ENCODE measurements at places on chromosomes 4 and X. TPM values are rescaled to one million over a fixed set of nuclear protein-coding genes. Genes with fewer than 3 reads are reported as not detected.

- DNase-seq: no peak
Measured at GRCh38 chr4:165464813-165465381, 86.1 kb downstream of the CPE start.

- DNase-seq: no peak
Measured at GRCh38 chr4:102734116-102734515, 26.7 kb downstream of the MANBA start.

The TEX13B gene
- not detected for total RNA-seq

DNA sequence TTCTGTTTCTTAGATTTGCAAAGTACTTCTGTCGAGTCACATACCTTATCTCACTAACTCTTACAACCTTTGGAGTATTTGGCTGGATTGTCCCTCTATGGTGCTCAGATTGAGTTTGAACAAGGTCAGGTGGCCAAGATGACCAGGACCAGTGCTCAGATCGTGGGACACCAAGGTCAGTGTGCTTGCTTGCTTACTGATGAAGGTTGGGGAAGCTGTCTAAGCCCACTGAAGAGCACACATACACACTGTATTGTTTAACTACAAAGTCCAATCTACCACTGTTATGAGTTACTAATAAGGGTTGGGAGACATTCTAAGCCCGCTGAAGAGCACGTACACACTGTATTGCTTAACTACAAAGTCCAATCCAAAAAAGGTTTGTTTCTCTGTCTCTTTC is 53.7 kb downstream of the TAB3 start:
- DNase-seq: no peak

DNA sequence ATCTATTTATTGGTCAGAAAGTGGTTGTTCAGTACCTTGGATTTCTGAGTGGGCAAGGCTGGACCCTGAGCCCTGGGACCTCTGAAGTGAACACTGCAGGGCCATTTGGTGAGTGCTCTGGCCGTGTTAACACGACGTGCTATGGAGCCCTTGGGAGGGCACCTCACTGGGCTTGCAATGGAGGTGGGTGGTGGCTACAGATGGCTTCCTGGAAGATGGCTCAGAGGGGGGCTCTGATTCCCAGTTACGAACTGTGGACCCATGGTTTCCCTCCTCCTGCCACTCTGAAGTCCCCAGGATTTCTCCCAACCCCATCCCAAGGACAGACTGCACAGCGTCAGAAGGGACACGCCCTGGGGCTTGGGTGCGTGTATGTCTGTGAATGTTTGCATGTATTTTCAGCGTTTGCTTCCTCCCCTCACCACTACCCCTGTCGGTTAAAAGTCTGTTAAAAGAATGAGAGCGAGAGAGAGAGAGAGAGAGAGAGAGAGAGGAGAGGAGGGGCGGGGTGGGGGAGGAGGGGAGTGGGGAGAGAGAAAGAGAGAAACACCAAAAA is 3.7 kb upstream of the RHOH start:
- no peak for DNase-seq
